ENCODE measurements at places on chromosomes 11 and 22.

DNA sequence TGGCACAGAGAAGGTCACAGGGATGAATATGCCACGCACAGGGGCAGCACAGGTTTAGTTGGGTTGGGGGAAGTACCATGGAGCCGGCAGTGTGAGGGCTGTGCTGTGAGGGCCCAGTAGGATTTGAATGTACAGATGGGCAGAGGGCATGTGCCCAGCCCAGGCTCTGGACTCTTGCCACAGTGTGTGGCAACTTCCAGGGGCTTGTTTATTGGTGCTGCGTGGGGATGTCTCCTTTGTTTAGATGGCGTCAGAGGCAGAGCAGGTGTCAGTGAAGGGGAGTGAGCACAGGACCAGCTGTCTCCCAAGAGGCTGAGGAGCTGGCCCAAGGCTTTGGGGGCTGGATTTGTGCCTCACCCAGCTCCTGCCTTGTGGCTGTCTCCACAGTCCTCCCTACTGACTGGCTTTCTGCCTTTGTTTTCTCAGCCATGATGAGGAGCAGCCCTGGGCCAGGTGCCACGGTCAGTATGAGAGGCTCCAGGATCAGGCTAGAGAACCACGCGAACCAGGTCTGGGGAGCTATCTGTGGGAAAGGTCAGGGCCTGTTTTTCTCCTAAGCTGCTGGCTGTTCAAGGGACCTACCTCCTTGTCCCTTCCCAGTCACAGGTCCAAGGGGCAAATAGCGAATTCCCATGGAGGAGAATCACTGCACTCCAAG is 21.9 kb downstream of the SUN2 start:
- DNase-seq: no peak

GRCh38 chr11:67604815-67605214 is 1.9 kb upstream of the NDUFV1 start:
- DNase-seq: no peak

- DNase-seq: no peak
Observed at GRCh38 chr11:118353084-118353710, 6.2 kb upstream of the UBE4A start.

- no peak for DNase-seq
Observed at GRCh38 chr11:7077101-7077500, 11.7 kb upstream of the RBMXL2 start.

- DNase-seq: no peak
Observed at GRCh38 chr22:37970864-37971263, 13.5 kb downstream of the SOX10 start.

DNA sequence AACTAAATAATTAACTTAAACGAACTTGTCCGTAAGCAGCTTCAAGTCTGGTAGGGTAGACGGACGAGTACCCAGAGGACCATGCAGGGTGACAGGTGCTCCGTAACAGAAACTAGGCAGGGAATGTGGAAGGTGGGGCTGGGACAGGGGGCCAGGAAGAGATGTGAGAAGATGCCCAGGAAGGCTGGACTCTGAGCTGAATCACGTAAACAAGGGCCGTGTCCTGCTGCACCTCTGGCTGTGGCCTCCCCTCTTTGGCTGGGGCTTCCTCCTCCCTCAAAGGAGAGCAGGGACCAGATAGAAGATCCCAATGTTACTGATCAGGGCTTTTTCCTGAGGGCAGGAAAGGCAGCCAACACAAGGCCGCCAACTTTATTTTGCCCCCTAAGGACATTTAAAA is 47.9 kb downstream of the PACSIN2 start:
- DNase-seq: no peak

DNA sequence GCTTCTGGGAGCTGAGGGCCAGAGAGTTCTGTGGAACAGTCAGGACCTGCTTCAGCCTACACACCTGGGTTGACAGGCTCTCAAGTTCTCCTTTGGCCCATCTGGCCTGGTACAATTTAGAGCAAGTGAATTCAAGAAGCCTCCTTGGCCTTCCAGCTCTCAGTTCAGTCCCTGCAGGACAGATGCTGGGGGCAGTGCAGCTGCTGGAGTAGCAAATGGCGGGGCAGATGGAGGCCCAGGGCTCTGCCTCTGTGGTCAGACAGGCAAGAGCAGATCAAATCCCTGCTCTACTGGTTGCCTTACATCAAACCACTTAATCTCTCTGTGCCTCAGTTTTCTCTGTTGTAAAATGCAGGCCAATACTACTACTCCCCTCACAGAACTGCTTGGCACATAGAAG is 8.7 kb upstream of the KCNK7 start:
- no peak for DNase-seq

DNA sequence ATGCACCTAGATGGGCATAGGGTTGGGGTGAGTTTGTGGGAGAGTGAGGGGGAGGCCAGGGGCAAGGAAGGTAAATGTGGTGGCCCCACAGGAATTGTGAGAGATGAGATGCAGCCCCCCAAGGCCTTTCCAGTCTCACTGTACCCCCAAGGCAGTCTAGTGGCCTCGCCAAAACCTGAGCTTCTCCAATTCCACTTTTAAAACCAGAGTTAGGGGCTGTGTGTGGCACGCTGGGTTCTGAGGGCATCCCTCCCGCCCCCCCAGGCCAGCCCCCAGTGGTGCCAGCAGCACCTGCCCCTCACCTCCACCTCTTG is 40.4 kb downstream of the KCNC1 start:
- no peak for DNase-seq

GRCh38 chr22:36285017-36285416 is 32.1 kb downstream of the APOL1 start:
- DNase-seq: no peak

GRCh38 chr22:22352371-22352999 is 107.9 kb downstream of the VPREB1 start:
- no peak for DNase-seq

DNA sequence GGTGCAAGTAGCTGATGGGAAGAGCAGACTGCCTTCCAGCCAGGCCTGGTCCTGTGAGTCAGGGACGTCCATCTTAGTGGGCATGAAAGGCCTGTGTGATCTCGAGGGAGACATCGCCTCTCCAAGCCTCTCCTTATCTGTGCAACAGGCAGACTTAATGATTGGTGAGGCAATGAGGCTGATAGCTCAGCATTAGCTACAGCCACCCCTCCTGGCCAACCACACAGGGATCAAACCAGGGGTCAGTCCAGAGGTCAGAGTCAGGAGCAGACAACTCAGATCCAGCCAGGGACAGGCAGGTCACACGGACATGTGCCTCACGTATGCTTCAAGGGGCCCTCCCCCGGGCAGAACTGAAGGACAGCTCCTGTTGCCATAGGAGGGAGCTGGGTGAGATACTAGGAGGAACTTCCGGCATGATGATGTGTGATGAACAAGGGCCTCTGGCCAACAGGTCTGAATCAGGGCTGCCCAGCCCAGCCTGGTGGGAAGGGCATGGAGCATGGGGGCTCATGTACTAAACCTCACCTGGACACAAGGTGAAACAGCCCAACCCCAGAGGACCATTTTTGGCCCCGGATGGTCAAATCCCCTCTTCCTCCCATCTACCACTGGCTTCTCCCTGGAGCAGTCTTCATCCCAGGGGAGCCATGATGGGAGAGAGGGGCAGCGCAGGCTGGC is 2.8 kb upstream of the APOC3 start:
- DNase-seq: no peak

DNA sequence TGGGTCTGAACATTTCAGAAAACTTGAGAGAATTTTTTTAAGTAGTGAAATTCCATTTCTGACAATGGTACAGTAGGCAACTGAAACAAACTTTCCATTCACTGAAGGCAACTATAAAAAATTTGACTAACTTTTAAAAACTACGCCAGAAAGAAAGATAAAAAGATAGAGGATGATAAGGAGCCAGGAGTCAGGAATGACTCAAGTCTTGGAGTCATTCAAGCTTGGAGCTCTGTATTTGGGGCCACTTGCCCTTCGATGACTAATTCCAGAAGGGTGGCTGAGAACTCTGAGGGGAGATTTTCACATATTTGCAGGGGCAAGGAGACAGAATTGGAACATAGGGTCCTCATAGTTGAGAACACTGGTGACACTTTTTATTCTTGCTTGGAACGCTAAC is 1083.2 kb upstream of the CNTN5 start:
- no peak for DNase-seq

- DNase-seq: no peak
Observed at GRCh38 chr11:13205486-13205885, 72.1 kb upstream of the BMAL1 start.

- DNase-seq: no peak
Observed at GRCh38 chr11:44427432-44427831, 117.5 kb upstream of the ALX4 start.

GRCh38 chr11:22216940-22217339 is 24.1 kb downstream of the ANO5 start:
- DNase-seq: no peak

DNA sequence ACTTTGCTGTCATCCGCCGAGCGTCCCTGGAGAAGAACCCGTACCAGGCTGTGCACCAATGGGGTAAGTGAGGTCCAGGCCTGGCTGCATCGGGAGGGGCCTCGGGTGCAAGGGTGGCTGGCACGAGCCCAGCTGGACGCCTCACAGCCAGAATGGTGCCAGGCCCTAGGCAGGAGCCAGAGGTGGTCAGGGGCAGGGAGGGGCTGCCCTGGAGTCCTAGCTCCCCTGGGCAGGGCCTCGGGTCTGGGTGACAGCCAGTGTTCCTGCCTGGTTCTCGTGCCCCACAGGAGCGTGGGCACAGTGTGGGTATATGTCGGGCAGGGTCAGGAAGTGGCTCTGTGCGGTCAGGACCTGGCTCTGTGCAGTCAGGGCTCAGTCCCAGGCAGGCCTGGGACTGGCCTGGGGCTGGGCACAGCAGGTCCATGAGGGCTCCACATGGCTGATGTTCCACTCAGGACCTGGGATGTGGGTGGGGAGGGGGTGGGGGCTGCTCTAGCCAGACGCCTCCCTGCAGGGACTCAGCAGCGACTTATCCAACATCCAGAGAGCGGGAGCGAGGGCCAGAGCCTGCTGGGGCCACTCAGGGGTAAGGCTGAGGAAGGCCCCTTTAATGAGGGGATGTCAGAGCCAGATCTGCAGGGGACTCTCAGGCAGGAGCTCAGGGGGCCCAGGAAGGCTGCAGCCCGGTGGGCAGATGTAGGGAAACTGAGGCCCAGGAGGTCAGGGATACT is 1.2 kb downstream of the TSPAN32 start:
- DNase-seq: no peak

DNA sequence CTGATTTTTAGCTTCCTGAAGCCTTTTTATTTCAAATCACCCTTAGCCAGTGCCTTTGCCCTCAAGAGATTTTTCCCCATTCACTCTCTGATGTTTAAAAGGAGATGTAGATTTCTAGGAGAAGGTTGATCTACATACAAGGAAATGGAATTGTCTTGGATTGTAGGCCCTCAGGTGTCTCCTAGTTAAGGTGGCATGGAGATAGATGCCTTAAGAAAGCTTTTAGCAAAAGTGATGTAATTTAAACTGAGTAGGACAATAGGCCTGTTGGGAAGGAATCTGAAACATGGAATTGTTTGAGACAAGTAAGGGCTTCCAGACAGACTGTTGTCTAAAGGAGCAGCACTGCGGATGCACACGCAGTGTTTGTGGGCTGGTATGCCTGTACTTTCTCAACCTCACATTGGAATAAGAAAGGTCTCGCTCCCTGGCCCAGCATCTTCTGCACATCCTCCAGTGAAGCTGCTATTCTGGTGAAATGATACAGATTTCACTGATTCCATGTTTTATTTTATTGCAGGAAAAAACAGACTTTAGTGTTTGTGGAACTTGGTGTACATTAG is 69.8 kb upstream of the SLC25A18 start:
- no peak for DNase-seq

GRCh38 chr11:126370016-126370415 is 14.5 kb downstream of the ST3GAL4 start:
- no peak for DNase-seq

- DNase-seq: no peak
Observed at GRCh38 chr22:44497218-44497904, 672 bp downstream of the RTL6 start.

DNA sequence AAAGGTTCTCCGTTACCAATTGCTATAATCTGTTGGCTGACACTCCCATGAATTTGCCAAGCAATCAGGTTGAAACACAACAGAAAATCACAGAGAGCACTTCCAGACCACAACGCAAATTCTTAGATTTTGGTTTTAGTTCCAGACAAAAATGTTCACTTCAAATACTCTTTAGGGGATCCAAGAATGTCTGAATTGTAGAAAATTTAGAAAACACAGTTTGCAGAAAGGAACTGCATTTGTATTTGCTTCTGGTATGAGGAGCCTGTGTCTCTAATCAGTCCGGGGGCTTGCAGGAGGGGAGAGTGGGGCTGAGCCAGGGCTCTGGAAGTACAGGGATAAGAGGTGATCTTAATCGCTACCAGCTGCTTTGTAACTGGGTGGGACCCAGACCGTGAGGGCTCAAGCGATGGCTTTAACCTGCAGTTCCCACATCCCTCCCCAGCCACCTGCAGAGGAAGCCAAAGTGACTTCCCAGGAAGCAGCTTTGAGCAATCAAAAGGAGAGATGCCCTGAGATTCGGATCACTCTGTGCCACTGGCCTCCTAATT is 18.7 kb downstream of the SCUBE2 start:
- DNase-seq: no peak

DNA sequence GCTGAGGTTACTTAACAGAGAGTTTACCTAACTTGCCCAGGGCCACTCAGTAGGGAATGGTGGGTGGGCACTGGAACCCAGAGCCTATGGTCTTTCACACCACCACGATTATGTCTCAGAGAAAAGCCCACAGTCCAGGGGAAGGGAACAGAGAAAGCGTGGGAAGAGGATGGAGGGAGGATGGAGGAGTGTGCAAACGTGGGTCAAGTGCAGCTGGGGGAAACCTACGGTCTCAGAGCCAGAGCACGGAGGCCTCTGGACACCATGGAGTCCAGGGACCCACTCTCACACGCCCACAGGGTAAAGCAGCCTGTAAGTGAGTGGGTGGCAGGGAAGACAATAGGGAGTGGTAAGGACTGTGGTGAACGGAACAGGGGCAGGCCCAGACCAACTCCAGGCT is 47.3 kb upstream of the SLC35C1 start:
- no peak for DNase-seq

DNA sequence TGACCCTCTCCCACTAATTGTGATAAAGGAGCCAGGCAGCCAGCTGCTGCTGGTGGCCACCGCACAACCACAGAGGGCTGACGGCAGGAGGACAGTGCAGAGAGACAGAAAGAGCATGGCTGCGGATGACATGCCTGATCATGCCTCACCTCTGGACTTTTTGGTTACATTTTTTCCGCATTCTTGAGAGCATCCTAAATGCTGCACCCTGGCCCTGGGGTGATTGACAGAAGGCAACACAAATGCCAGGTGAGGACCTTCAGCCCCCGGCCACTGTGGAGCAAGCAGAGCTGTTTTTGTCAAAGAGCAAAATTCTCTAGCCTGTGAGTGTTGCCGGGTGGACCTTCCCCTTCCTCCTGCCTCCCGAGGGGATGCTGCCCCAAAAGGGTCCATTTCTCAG is 78.5 kb downstream of the RPS6KA4 start:
- no peak for DNase-seq

- DNase-seq: peak; percentile 56
Observed at GRCh38 chr11:58575377-58576020, at the start of gene LPXN. TSS of gene LPXN (minus strand) at chr11:58575856. CDS start at chr11:58575772, 84 bp downstream.

GRCh38 chr22:35740616-35741015 is 22.9 kb downstream of the APOL5 start:
- no peak for DNase-seq

DNA sequence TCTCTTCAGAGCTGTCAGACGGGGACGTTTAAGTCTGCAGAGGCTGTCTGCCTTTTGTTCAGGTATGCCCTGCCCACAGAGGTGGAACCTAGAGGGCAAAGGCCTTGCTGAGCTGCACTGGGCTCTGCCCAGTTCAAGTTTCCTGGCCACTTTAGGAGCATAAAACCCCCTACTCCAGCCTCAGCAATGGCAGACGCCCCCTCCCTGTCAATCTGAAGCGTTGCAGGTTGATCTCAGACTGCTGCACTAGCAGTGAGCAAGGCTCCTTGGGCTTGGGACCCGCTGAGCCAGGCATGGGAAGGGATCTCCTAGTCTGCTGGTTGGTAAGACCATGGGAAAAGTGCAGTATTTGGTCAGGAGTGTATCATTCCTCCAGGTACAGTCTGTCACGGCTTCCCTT is 66.6 kb upstream of the TP53I11 start:
- no peak for DNase-seq
